ENCODE measurements at places on chromosomes 6 and 20.

DNA sequence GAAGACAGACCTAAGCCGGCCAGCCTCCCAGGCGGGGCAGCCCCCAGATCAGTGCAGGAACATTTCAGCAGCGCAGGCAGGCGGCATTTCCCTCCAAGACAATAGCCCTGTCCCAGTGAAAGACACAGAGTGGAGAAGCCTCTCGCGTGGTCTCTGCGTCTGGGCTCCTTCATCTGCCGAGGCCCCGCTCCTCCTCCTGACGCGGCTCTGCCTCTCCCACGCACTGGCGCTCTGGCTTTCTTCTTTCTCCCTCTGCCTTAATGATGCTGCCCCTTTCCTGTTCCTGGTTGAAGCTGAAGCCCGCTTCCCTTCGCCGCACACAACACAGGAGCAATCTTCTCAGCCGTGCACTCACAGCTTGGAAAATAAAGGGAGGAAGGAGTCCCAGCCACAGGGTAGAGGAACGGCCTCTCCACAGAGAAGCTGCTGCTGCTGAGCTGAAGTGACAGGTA, 347.5 kb downstream of the CDH4 start:
- DNase-seq = no peak

DNA sequence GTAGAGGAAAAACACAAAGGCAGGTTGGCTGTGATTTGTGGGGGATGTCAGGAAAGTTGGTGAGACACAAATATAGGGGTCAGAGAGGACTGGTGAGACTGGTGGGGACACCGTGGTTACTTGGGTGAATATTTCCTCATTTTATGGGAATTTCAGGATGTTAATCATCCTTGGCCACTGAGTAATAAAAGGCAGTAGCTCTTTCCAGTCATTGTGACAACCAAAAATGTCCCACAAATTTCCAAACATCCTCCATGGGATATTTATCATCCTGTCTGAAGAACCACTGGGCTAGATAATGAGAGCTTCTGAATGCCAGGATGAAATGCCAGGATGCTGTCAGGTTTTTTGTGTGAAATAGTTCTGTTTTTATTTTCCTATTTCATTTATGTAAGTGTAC, 374.1 kb downstream of the CD109 start:
- DNase-seq = no peak

DNA sequence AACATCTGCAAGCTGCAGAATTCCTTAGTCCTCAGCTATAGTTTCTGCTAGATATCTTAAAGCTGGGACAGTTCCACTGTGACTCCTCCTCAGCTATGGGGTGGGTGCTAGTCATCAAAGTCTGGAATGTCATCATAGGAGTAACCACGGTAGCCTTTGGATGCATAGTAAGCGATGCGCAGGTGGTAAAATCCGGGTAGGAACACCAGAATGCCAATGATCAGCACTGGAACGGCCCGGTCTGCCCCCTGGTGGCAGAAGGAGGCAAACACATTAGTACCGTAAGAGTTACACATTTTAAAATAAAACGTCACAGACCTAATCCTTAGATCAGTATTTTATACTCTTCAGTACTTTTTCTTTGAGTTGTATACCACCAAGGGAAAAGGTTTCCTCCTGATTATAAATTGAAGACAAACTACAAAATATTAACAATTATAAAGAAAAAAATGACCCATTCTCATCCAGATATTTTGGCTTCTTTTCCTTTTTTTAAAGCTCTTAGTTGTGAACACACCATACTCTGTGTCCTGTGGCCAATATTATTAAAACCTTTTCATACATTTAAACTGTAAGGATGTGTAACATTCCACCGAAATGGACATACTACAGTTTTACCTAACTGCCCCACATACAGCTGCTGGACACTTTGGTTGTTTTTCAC, 18.9 kb downstream of the PCNA start:
- DNase-seq = peak; percentile 50

DNA sequence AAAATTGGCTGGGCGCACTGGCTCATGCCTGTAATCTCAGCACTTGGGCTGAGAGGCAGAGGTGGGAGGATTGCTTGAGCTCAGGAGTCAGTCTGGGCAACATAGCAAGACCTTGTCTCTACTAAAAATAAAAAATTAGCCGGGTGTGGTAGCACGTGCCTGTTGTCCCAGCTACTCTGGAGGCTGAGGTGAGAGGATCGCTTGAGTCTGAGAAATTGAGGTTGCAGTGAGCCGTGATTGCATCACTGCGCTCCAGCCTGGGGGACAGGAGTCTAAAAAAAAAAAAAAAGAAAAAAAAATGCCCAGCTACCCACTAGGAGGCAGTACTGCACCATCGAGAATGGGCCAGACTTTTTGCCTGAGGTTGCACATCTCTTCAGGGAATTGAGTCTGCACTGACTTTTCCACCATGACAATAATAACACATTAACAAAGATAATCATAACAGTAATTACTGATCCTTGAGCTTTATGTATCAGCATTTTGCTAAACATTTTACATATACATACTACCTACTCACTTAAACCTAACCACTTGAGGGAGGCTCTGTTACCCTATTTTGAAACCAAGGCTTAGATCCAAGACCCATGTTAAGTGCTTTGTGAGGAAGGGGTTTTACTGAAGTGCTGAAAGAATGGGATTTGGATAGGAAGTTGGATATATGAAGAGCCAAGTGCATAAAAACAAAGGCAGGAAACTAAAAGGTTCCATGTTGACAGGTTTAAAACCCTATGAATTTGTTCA, 21.0 kb downstream of the SRSF3 start:
- peak; percentile 38 for DNase-seq

GRCh38 chr20:44962483-44962882, 2.3 kb upstream of the TOMM34 start:
- DNase-seq = no peak

DNA sequence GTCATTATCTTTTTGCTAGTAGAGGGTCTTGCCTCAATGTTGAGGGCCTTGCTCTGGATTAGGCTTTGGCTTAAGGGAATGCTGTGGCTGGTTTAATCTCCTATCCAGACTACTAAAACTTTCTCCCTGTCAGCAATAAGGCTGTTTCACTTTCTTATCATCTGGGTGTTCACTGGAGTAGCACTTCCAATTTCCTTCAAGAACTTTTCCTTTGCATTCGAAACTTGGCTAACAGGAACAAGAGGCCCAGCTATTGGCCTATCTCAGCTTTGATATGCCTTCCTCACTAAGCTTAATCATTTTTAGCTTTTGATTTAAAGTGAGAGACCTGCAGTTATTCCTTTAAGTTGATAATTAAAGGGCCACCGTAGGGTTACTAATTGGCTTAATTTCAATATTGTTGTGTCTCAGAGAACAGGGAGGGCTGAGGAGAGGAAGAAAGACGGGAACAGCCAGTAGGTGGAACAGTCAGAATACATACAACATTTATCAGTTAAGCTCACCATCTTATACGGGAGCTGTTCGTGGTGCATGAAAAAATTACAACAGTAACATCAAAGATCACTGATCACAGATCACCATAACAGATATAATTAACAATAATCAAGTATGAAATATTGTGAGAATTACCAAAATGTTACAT, 186.7 kb downstream of the PTPRK start:
- no peak for DNase-seq

DNA sequence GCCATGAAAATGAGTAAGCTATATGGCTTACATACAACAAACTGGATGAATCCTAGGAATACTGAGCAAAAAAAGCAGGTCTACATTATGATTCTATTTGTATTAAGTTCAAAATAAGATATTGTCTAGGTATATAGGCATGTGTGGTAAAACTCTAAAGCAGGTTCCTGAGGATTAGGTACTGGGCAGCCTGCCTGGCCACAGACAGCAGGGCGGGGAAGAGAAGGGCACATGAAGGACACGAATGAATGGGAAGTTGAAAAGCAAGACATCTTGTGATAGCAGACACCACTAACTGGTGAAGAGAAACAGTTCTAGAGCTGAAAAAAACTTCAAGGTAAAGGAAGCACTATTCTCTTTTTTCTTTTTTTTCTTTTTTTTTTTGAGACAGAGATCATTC, 72.6 kb upstream of the SLC4A11 start:
- DNase-seq = no peak

- no peak for DNase-seq
Measured at GRCh38 chr6:12336121-12336971, 46.2 kb downstream of the EDN1 start.

- no peak for DNase-seq
Measured at GRCh38 chr20:60976139-60976538, 275.9 kb upstream of the CDH4 start.

- DNase-seq = no peak
Measured at GRCh38 chr6:25486550-25486949, 165.5 kb upstream of the SCGN start.

- peak; percentile 20 for DNase-seq
Measured at GRCh38 chr20:13744352-13744751, 40.4 kb downstream of the ESF1 start.

DNA sequence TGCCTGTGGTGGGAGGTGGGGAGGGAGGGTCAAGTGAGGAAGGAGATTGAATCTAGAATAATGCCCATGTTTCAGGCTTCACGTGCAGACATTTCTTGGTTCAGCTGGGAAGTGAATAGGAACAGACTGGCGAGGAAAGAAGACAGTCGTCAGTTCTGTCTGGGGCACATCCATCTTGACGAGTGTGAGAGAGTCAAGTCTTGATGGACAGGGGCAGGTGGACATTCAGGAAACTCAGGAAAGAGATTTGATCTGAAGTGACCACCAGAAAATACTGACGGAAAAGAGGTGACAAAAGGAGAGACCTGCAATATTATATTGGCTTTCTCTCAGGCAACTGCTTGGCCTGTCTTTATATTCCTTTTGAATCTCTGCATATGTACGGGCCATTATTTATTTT, 68.6 kb downstream of the ESR1 start:
- peak; percentile 83 for DNase-seq

- DNase-seq = no peak
Measured at GRCh38 chr20:31818376-31818908, 714 bp upstream of the MYLK2 start.

- no peak for DNase-seq
Measured at GRCh38 chr20:19649041-19649440, 109.0 kb upstream of the RIN2 start.

GRCh38 chr6:135105710-135106109, 51.1 kb upstream of the HBS1L start:
- no peak for DNase-seq

DNA sequence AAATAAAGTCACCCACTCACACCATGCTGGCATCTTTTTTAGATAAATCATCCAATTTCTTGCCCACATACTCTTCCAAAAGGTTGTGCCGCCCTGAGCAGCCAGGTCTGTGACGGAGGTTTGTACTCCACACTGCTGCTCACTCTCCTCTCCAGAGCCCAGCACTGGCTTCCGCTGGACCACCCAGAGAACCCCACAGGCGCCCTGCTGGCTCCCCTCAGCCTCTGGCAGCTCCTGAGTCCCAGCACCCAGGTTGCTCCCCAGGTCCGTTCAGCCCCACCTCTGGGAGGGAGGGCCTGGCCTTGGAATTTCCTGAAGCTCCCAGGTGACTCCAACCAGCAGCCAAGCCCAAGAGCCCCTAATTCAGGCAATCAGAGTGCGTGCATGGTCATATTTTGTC, 131.7 kb upstream of the CST7 start:
- DNase-seq = no peak

- no peak for DNase-seq
Measured at GRCh38 chr6:106110164-106110826, 24.2 kb downstream of the PRDM1 start.

GRCh38 chr6:134424798-134425170, 106.9 kb upstream of the SGK1 start:
- DNase-seq = no peak

DNA sequence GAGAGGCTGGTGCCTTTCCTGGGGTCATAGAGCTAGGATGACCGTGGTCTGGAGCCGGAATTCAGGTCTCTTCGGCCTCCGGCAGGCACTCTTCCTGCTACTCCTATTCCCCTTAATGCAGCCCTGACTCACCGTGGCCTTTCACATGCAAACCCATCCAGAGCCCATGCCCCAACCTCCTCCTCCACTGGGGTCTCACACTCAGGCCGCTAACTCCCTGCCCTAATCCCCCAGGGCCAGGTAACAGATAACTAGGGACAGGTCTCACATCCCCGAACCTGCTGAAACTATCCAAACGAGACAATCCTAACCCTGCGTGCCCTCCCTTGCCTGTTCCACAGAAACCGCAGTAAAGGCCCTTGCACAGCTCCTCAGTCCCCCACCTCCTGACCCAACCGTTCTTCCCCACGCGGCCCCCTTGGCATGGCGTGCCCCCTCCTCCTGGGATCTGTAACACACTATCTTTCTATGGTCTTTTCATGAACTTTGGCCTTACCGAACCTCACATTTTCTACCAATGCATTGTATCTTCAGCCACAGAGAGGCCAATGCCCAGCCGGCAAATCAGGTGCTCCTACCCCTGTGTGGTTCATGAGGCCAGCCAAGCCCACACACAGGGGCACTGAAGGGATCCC, 245.4 kb upstream of the EXOC2 start:
- DNase-seq = no peak

DNA sequence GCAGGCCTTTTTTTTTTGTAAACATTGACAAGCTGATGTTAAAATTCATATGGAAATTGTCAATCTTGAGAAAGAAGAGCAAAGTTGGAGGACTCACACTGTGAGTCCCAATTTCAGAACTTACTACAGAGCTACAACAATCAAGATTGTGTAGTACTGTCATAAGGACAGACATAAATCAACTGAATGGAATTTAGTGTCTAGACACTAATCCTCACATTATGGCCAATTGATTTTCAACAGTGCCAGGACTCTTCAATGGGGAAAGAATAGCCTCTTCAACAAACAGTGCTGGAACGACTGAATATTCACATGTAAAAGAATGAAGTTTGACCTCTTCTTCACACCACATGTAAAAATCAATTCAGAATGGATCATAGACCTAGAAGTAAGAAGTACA, 60.8 kb downstream of the TGM2 start:
- no peak for DNase-seq

- no peak for DNase-seq
Measured at GRCh38 chr6:25042036-25042521, 106.3 kb upstream of the RIPOR2 start.

GRCh38 chr6:72702421-72702820, 80.6 kb downstream of the KCNQ5 start:
- DNase-seq = no peak

GRCh38 chr6:107607116-107607515, 117.2 kb downstream of the SOBP start:
- DNase-seq = no peak

- peak; percentile 48 for DNase-seq
Measured at GRCh38 chr6:166929542-166930189, 26.7 kb downstream of the RNASET2 start.

GRCh38 chr20:63756648-63756991, 17.0 kb downstream of the SLC2A4RG start:
- no peak for DNase-seq

All from SJCRH30 (cell line).